Left renal cortex interstitium (tissue), 4 donors: ENCODE measurements at places on chromosomes 12 and 14. TPM values are rescaled to one million over a fixed set of nuclear protein-coding genes. Genes with fewer than 3 reads are reported as not detected.

DIO3 gene
- 0.14 TPM for polyA plus RNA-seq

LRRC74A gene
- not detected for polyA plus RNA-seq

JPH4 gene
- 14.7 TPM for polyA plus RNA-seq

KNTC1 gene
- polyA plus RNA-seq = 56.4 TPM

CMKLR1 gene
- 4.9 TPM for polyA plus RNA-seq

ACOT2 gene
- polyA plus RNA-seq = 59.2 TPM

CACNA2D4 gene
- polyA plus RNA-seq = 2.6 TPM

SYT1 gene
- polyA plus RNA-seq = 23.1 TPM

TDRD9 gene
- 2.8 TPM for polyA plus RNA-seq

C12orf54 gene
- 0.21 TPM for polyA plus RNA-seq

OVCH1 gene
- polyA plus RNA-seq = 0.31 TPM

SPX gene
- polyA plus RNA-seq = 15.2 TPM
